ENCODE measurements at places on chromosomes 5 and 9.

DNA sequence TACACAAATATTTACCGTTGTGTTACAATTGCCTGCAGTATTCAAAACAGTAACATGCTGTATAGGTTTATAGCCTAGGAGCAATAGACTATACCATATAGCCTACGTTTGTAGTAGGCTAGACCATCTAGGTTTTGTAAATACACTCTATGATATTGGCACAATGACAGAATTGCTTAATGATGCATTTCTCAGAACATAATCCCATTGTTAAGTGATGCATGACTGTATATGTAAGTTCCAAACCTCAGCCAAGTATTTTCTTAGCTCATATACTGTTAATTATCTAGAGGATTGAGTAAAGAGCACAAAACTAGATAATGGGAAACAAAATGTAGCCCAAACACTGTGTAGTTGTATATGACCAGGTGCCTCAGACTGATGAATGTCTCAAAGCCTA lies 220.1 kb downstream of the ANXA1 start:
- no peak for DNase-seq

- DNase-seq = peak; percentile 76
These were observed at the start of gene TMOD1 for GRCh38 chr9:97501177-97501971. TSS of gene TMOD1 (plus strand) at chr9:97501666. CDS start at chr9:97524189, 22,523 bp downstream.

GRCh38 chr9:77820293-77820954 lies 172.3 kb upstream of the GNA14 start:
- DNase-seq = no peak

DNA sequence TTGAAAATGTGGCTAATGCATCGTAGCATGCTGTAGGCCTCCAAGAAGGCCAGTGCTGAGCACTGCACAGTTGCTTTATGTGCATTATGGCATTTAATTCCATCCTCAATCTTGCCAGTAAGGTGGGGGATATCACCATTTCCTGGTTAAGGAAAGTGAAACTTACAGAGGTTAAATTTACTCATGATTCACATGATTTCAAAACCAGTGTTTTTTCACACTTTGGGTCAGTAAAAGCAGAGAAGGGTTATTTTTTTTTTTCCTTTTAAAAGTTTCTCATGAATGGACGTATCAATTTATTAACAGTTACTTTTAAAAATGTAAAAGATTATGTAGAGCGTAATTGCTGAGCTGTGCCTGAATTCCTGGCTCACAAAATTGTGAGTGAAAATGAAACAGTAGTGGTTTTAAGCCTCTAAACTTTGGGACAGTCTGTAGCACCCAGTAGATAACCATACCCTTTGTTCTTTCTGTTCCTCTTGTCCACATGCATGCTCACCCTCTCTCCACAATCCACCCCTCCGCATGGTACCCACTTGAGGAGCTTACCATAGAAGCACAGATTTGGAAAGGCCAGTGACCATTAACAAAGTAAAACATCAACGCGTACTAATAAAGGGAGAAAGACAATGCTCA lies 21.2 kb downstream of the MAST4 start:
- no peak for DNase-seq

GRCh38 chr5:154818471-154819116 lies 31.8 kb downstream of the FAXDC2 start:
- DNase-seq = no peak

- no peak for DNase-seq
These were observed 485.6 kb downstream of the PDE4D start for GRCh38 chr5:59407967-59408366.

DNA sequence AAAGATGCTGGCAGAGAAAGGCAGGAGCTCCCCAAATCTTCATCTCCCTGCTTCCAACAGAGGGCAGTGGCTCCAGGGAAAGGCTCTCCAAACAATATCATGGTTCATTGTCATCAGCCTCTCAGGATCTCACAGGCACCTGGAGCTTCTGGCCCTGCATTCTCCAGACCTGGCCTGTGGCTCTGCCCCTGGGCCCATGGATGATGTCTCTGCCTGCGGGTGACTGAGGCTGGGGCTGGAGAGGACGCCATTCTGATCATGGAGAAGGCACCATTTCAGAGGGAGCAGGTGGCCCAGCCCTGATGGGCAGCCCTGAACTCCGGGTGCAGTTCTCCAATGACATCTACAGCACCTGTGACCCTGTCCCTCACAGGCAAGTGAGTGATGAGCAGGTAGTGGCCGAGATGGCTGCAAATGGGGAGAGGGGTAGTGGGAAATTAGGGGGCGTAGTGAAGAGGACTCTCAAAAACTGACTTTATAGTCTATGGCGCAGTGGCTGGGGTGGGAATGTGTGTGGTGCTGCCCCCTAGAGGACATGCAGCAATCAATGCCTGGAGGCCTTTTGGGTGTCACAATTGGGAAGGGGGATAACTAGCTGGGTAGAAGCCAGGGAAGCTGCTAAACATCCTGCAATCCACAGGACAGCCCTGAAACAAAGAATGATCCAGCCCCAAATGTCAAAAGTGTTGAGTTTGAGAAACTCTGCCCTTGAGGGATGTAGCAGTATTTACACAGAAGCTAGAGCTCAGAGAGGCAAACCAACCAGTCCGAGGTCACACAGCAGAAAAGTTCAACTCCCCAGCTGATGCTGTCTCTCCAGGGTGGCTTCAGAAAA lies 3.2 kb downstream of the SH3PXD2B start:
- peak; percentile 67 for DNase-seq

DNA sequence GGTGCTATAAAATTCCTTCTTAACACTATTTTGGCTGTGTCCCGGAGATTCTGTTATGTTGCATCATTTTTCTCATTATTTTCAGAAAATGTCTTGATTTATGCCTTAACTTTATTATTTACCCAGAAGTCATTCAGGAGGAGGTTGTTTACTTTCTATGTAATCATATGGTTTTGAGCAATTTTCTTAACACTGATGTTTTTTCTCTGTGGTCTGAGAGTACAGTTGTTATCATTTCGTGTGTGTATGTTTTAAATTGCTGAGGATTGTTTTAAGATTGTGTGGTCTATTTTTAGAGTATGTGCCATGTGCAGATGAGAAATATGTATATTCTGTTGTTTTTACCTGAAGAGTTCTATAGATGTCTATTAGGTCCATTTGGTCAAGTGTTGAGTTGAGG lies 498.1 kb upstream of the ZNF608 start:
- DNase-seq = no peak

GRCh38 chr9:70054521-70054920 lies 10.9 kb downstream of the MAMDC2 start:
- DNase-seq = no peak

GRCh38 chr5:159550951-159551350 lies 220.7 kb upstream of the IL12B start:
- DNase-seq = no peak

DNA sequence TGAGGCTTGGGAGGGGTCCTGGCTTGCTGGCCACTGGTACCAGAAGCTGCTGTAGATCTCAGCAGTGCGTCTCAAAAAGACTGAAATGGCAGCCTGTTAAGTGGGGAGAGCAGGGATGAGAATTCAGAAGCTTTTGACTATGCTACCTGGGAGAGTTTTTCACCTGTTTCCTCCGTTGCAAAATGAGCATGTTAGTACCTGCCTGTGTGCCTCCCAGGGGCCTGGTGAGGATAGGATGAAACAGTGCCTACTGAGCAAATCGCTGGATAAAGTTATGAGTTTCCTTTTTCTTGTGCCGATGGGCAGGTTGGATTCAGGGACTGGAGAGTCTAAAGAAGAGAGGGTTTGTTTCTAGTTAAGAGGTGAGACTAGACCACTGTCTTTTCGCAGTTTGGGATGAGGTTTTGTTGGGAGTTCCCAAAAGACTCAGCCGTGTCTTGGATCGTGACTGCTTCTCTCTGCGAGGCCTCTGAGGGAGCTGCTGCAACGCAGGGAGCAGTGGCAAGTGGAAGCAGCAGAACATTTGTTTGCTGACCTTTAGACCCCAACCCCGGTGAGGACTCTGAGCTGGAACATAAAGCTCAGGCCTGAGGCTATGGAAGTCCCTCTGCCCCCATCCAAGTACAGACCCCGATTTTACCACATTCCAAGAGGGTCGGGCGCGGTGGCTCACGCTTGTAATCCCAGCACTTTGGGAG lies 1.4 kb downstream of the RALGPS1 start:
- DNase-seq = no peak

GRCh38 chr5:176652136-176652535 lies 4.9 kb downstream of the TSPAN17 start:
- peak; percentile 67 for DNase-seq

GRCh38 chr5:36712706-36713105 lies 106.3 kb downstream of the SLC1A3 start:
- no peak for DNase-seq

GRCh38 chr5:90602681-90603080 lies 44.1 kb downstream of the ADGRV1 start:
- no peak for DNase-seq

GRCh38 chr5:66277981-66278380 lies 133.9 kb downstream of the SREK1 start:
- DNase-seq = no peak

GRCh38 chr5:135890296-135890695 lies 5.3 kb downstream of the IL9 start:
- no peak for DNase-seq

DNA sequence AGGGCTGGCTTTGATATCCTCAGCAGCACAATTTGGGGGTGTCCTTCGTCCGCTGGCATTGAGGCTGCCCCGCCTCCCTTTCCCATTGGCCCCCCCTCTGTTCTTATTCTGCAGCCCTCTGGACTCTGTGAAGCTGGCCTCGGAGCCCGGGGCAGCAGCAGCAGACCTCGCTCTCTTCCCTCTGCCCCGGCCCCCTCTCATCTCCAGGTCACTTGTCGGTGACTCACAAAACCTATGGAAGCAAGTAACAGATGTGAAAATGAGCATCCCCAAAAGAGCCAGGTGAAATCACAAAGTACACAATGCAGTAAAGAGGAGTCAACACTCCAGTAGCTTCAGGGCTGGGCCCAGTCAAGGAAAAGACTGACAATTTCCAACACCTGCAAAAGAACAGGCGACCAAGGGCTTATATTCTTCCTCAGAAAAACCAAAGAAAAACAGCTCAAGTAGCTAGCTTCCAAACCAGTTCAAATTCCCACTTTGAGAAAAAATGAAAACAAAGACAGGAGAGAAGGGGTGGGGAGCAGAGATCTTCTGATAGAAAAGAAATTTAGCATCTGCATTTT lies 97.5 kb downstream of the ZNF608 start:
- DNase-seq = no peak

- no peak for DNase-seq
These were observed 32.3 kb upstream of the UBTD2 start for GRCh38 chr5:172315587-172316493.

DNA sequence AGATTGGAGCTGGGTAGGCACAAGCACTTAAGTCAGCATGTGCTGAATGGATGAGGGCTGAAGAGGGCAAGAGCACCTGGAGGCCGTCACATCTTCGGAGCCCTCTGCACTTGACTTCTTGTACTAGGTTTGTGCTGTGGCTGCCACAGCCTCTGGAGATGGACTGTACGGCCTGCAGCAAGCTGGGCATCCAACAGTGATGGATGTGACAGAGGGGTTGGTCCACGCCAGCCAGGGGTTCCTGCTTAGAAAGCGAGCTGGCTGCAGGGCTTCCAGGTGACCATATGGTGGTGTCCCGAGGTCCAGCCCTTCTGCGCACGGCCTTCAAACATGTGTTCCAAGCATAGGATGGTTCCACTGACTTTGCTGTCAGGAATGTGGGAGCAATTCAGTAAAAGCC lies 65.1 kb upstream of the PHYKPL start:
- no peak for DNase-seq

- peak; percentile 41 for DNase-seq
These were observed 32.6 kb upstream of the RXRA start for GRCh38 chr9:134293611-134294152.

DNA sequence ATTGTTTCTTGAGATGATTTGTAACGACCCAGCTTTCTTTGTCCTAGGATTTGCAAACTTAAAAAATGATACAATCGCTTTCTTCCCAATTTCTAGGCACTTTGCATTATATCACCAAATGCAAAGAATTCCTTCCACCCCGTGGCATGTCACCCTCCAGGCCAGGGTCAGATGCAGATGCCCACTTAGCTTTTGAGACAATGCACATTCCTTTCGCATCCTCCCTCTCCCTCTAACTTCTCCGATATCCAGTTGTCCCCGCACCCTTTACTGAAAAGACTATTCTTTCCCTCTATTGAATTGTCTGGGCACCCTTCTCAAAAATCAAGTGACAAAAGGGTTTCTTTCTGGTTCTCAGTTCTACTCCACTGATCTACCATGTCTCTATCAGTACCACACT lies 17.3 kb downstream of the RNF130 start:
- DNase-seq = no peak

- peak; percentile 72 for DNase-seq
These were observed 36.8 kb downstream of the ITK start for GRCh38 chr5:157217289-157218024.
